ENCODE measurements at places on chromosomes 11 and 22. TPM values are rescaled to one million over a fixed set of nuclear protein-coding genes. Genes with fewer than 3 reads are reported as not detected.

Gene SERHL2
- 2.8 TPM for total RNA-seq

Gene NPTXR
- total RNA-seq: 2.7 TPM

Gene KCNJ1
- total RNA-seq: not detected

Gene DCHS1
- total RNA-seq: 5.8 TPM

Gene E2F8
- total RNA-seq: 0.13 TPM

Gene TECTA
- total RNA-seq: 1.4 TPM

Gene SCN4B
- not detected for total RNA-seq

Gene TNNT3
- total RNA-seq: not detected

Gene C1QTNF4
- total RNA-seq: not detected

Gene ALG9
- 42.4 TPM for total RNA-seq

Gene BDNF
- 63.6 TPM for total RNA-seq

DNA sequence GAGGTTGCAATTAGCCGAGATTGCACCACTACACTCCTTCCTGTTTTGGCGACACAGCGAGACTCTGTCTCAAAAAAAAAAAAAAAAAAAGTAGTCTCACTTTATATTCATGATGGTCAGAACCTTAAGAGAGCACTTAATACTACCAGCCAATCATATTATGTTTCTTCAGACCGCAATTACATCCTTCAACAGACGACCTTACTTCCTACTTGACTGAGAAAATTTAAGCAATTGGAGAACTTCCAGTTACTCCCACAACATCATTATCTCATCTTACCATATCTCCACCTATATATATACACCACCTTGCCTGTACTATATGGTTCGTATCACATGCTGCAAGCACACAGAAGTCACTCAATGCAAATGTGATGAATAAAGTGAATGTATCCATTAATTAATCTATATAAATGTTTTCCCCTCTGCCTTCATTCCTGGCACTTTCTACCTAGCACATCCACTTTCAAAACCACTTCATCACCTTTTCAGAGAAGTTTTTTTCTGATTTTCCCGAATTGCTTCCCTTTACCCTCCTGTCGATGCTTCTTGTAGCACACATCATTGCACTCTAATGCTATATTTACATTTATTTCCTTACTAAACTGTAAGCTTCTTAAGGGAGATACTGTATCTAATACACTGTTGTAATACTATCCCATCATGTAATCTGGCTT lies 13.8 kb downstream of the ATP5MG start:
- H3K4me3 ChIP-seq: no peak overlapping the region
- H3K4me1 ChIP-seq: peaks cover 12% of the 10 kb centered on the region
- H3K27me3 ChIP-seq: no peaks in the 10 kb centered on the region
- H3K36me3 ChIP-seq: no peaks in the 10 kb centered on the region

- H3K4me3 ChIP-seq: no peak overlapping the region
- H3K27ac ChIP-seq: no peak overlapping the region
- no peaks in the 10 kb centered on the region for H3K27me3 ChIP-seq
Measured at GRCh38 chr11:58513747-58514367, 6.0 kb upstream of the OR5B21 start.

DNA sequence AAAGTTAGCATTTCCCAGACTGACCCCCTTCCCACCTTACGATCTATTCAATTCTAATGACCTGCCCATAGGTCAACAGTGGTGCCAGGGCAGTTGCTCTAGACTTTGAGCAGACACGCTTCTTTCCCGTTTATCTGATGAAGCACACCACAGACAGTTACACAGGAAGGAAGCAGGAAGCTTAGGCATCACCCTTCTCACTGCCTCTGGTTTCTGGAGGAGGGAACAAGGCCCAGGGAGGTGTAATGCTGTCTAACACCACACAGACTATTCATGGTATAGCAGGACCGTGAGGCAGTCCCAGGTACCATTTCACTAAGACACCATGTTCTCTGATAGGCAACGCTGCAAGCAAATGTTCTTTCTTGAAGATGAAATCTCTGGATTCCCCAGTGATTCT lies 279.4 kb downstream of the NTM start:
- no peaks in the 10 kb centered on the region for H3K36me3 ChIP-seq
- DNase-seq: no peak
- no peaks in the 10 kb centered on the region for H3K4me1 ChIP-seq
- H3K27ac ChIP-seq: no peak overlapping the region
- peaks cover 7% of the 10 kb centered on the region for H3K27me3 ChIP-seq
- H3K4me3 ChIP-seq: no peak overlapping the region

GRCh38 chr22:43198126-43198525 lies 11.2 kb upstream of the TTLL12 start:
- no peaks in the 10 kb centered on the region for H3K27me3 ChIP-seq
- no peak for DNase-seq
- H3K36me3 ChIP-seq: no peaks in the 10 kb centered on the region
- H3K27ac ChIP-seq: no peak overlapping the region

- peaks cover 21% of the 10 kb centered on the region for H3K4me1 ChIP-seq
- peak; percentile 97 for DNase-seq
- no peak overlapping the region for H3K27ac ChIP-seq
- H3K4me3 ChIP-seq: no peak overlapping the region
- no peaks in the 10 kb centered on the region for H3K36me3 ChIP-seq
- no peaks in the 10 kb centered on the region for H3K27me3 ChIP-seq
Measured at GRCh38 chr11:61947486-61948210, 2.5 kb upstream of the BEST1 start.

- peaks cover 44% of the 10 kb centered on the region for H3K27me3 ChIP-seq
- no peaks in the 10 kb centered on the region for H3K36me3 ChIP-seq
- no peak for DNase-seq
- H3K27ac ChIP-seq: no peak overlapping the region
Measured at GRCh38 chr22:42430528-42431125, 1.6 kb downstream of the NFAM1 start.

GRCh38 chr11:68643585-68643984 lies 40.8 kb upstream of the GAL start:
- DNase-seq: peak; percentile 22
- no peak overlapping the region for H3K27ac ChIP-seq
- 0 out of 2 replicates have a peak, but pooled peaks cover 3% of the 10 kb centered on the region for H3K36me3 ChIP-seq
- no peak overlapping the region for H3K4me3 ChIP-seq
- peaks cover 36% of the 10 kb centered on the region for H3K27me3 ChIP-seq

DNA sequence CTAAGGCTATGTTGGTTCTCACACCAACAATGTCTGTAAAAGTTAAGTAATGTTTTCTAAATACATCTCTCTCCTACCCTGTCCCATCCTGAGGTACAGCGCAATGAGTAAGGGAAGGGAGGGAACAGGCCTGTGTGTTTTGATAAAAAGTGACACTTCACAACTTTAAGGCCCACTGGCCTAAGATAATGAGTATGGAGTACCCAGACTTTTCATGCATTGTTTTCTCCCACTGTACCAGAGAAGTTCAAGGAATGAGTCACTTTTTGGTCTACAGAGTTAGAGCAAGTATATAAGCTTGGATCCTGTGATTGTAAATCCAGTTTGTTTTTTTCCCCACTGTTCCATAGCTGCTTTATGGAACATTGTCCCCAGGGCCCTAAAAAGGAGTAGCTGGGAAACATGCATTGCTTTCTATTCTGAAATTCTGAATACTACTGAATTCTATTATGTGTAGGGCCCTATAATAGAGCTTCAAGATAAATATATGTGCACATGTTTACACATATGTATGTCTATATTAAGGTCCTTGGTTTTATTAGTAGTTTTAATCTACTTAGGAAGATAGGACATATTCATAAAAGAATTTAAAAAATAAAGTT lies 29.8 kb downstream of the KCNE3 start:
- no peaks in the 10 kb centered on the region for H3K4me1 ChIP-seq
- no peaks in the 10 kb centered on the region for H3K27me3 ChIP-seq
- no peaks in the 10 kb centered on the region for H3K36me3 ChIP-seq
- H3K4me3 ChIP-seq: no peak overlapping the region
- peak; percentile 30 for DNase-seq

- 0 out of 2 replicates have a peak, but pooled peaks cover 6% of the 10 kb centered on the region for H3K4me1 ChIP-seq
- no peak for DNase-seq
- no peaks in the 10 kb centered on the region for H3K36me3 ChIP-seq
- no peak overlapping the region for H3K27ac ChIP-seq
Measured at GRCh38 chr11:96021901-96022650, 98.2 kb upstream of the MTMR2 start.

- no peak overlapping the region for H3K27ac ChIP-seq
- no peak overlapping the region for H3K4me3 ChIP-seq
- H3K27me3 ChIP-seq: no peaks in the 10 kb centered on the region
Measured at GRCh38 chr11:111693224-111693937, 72.8 kb downstream of the PPP2R1B start.

DNA sequence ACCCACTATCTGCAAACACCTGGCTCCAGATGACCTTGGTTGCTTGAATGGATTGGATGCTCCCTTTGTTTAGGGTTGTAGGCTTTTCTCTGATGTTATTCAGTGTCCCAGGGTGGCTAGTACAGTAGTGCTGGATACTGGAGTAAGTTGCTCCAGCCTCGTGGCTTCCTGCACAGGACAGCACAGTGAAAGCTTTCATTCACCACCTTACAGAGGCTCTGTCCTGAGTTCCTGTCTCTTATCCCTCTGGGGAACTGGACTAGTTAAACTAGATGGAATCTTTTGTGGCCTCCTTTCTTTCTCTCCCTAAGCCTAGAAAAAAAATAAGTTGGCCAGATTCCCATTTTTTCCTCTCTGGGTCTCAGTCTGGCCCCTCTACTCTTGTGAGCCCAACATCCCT lies 42.6 kb downstream of the MRPL48 start:
- H3K27ac ChIP-seq: no peak overlapping the region
- no peak for DNase-seq
- no peaks in the 10 kb centered on the region for H3K4me1 ChIP-seq
- no peak overlapping the region for H3K4me3 ChIP-seq
- H3K36me3 ChIP-seq: no peaks in the 10 kb centered on the region
- H3K27me3 ChIP-seq: no peaks in the 10 kb centered on the region

All from GM23248 (cell line).